ENCODE measurements at places on chromosomes 4 and X. TPM values are rescaled to one million over a fixed set of nuclear protein-coding genes. Genes with fewer than 3 reads are reported as not detected.

The IBSP gene
- total RNA-seq = not detected

The TIMM17B gene
- total RNA-seq = 105 TPM

The PHKA1 gene
- 18.0 TPM for total RNA-seq

The TRAM1L1 gene
- 0.65 TPM for total RNA-seq

The GDPD2 gene
- total RNA-seq = 0.07 TPM

The HEPH gene
- not detected for total RNA-seq

The FATE1 gene
- total RNA-seq = not detected

The SYP gene
- 3.1 TPM for total RNA-seq

The TTC29 gene
- not detected for total RNA-seq

The TMSB4X gene
- 5,655 TPM for total RNA-seq

The SUPT20HL1 gene
- not detected for total RNA-seq

The SPARCL1 gene
- not detected for total RNA-seq

The ADGRG2 gene
- 6.2 TPM for total RNA-seq

The EFHC2 gene
- 0.31 TPM for total RNA-seq

The MXRA5 gene
- total RNA-seq = not detected

The BEND4 gene
- not detected for total RNA-seq

The MAGEC1 gene
- 0.04 TPM for total RNA-seq

The RTL3 gene
- total RNA-seq = not detected

The MAGEA9B gene
- not detected for total RNA-seq

The GPR82 gene
- not detected for total RNA-seq

The SMIM20 gene
- total RNA-seq = 28.1 TPM

The NUDT6 gene
- total RNA-seq = 6.7 TPM

The ZMAT1 gene
- total RNA-seq = 0.06 TPM

The ASB12 gene
- not detected for total RNA-seq

The RNF150 gene
- 0.26 TPM for total RNA-seq

The CCKAR gene
- not detected for total RNA-seq

The GCNA gene
- 1.2 TPM for total RNA-seq

The ITIH6 gene
- not detected for total RNA-seq

The ANXA5 gene
- total RNA-seq = 491 TPM

The NXF2 gene
- not detected for total RNA-seq

The TEX13D gene
- not detected for total RNA-seq

The C4orf46 gene
- 6.7 TPM for total RNA-seq

Data from A549 treated with CpdA at 1 μM for 4 hours (cell line).